ENCODE measurements at places on chromosomes 11 and 22. TPM values are rescaled to one million over a fixed set of nuclear protein-coding genes. Genes with fewer than 3 reads are reported as not detected.

The DDI1 gene
- total RNA-seq: not detected

The UCP2 gene
- 429 TPM for total RNA-seq

The KRTAP5-8 gene
- total RNA-seq: not detected

The ANKK1 gene
- 0.11 TPM for total RNA-seq

The SLC22A6 gene
- not detected for total RNA-seq

The TMEM121B gene
- 0.05 TPM for total RNA-seq

The PKNOX2 gene
- total RNA-seq: not detected

Data from activated T-helper 2 cell treated with anti-CD3 and anti-CD28 coated beads, Interferon-gamma antibody, Interleukin-2, Interleukin-4, amounts not matched to agents 10 μg/mL and 5 μg/mL and 100 μg/mL, durations not matched to agents 14 hours and 24 hours and 36 hours (primary cell).